ENCODE measurements at places on chromosomes 5 and 9.

DNA sequence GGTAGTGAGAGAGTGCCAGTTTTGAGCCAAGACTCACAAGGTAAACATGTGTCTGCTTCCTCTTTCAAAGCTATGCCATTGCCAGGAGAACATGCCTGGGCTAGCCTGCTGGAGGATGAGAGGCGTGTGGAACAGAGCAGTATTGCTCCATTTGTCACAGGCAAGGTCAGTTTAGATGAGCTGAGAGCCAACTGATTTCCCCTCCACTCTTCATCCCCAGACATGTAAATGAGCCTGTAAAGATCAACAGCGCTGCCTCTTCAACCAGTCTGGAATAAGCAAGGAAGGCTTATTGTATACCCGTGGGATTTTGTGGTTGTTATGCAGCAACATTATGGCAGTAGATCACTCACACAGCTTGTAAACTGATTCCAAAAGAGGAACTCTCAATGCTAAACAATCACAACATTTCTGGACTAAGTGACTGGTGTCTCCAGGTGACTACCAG is 8.2 kb upstream of the GDNF start:
- H3K27me3 ChIP-seq: no peaks in the 10 kb centered on the region
- no peaks in the 10 kb centered on the region for H3K4me1 ChIP-seq

DNA sequence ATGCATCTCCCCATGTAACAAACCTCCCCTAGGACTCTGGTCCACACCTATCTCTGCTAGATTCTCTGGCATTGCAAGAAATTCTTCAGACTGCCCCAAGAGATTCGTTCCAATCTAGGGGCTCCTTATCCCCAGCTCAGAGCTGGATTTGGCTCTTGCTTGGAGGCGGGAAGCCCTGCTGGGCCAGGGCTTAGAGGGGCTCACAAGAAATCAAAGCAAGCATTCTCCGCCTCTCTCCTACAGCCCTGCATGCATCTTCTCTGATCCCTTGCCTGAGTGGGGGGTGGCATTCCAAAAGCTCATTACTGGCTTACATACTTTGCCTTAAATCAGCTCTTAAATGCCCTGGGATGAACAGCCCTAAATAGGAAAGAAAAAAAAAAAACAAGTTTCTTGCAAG is 75.8 kb downstream of the KCNIP1 start:
- no peak overlapping the region for H3K4me3 ChIP-seq
- no peaks in the 10 kb centered on the region for H3K4me1 ChIP-seq
- no peaks in the 10 kb centered on the region for H3K27me3 ChIP-seq
- no peak overlapping the region for H3K27ac ChIP-seq
- H3K36me3 ChIP-seq: no peaks in the 10 kb centered on the region

- DNase-seq: no peak
- no peaks in the 10 kb centered on the region for H3K27me3 ChIP-seq
- H3K27ac ChIP-seq: no peak overlapping the region
- no peaks in the 10 kb centered on the region for H3K4me1 ChIP-seq
Observed at GRCh38 chr9:120689860-120690259, 24.4 kb downstream of the MEGF9 start.

DNA sequence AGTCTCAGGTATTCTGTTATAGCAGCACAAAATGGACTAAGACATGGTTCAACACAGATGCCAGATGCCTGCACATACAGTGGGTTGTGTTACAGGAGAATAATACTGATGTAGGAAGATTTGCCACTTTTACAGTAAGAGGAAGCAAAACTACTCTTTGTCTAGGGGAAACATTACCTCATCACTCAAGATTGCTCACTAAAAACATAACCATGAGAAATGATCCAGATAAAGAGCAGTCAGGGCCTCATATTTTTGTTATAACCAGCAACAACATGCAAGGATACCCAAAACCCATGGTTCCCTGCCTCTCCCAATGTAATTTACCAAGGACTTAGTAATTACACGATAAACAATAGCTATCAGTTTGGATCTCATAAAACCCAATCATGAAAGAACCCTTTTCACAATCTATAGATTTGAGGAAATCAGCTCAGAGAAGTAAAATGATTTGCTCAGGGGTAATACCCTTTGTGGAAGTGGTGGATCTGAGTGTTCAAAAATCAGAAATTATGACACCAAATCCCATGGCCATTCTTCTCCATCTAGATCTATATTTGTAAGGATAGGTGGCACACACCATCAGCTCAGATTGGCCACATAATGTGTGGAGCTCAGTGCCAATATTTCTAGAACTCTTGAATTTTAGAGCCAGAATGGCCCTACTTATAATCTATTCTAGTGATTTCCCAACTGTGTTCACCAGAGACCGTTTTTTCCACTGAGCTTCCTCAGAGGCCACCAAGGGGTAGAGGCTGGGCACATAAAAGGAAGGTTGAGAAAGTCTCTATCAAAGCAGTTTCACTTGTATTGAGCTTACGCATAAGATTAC is 27.8 kb downstream of the DPYSL3 start:
- no peak overlapping the region for H3K4me3 ChIP-seq
- H3K27ac ChIP-seq: no peak overlapping the region
- H3K4me1 ChIP-seq: no peaks in the 10 kb centered on the region
- H3K36me3 ChIP-seq: no peaks in the 10 kb centered on the region
- no peak for DNase-seq

GRCh38 chr5:175742290-175742994 is 84.6 kb downstream of the HRH2 start:
- no peak overlapping the region for H3K27ac ChIP-seq
- no peaks in the 10 kb centered on the region for H3K4me1 ChIP-seq
- peaks cover 4% of the 10 kb centered on the region for H3K27me3 ChIP-seq
- DNase-seq: no peak
- H3K36me3 ChIP-seq: no peaks in the 10 kb centered on the region
- no peak overlapping the region for H3K4me3 ChIP-seq

DNA sequence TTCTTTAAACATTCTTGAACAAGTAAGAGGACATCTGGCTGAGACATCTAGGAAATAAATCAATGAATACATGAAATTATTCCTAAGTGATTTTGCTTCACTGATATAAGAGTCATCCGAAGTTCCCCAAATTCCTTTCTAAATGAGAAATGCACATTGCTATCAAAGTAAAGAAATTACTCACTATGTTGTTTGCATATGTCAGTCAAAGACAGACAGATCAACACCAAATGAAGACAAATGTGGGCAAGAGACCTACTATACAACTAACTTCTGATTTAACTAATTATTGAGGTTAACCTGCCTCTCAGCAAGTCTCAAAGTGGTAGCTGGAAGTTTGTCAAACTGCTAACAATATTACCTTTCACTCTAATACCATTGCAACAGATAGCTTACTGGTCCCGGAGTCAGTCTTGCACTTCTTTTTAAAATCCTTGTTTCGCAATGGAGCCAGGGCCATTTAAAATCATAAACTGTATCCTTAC is 13.2 kb downstream of the TUT7 start:
- no peak for DNase-seq
- no peak overlapping the region for H3K27ac ChIP-seq
- no peaks in the 10 kb centered on the region for H3K4me1 ChIP-seq
- H3K27me3 ChIP-seq: no peaks in the 10 kb centered on the region
- H3K4me3 ChIP-seq: no peak overlapping the region

DNA sequence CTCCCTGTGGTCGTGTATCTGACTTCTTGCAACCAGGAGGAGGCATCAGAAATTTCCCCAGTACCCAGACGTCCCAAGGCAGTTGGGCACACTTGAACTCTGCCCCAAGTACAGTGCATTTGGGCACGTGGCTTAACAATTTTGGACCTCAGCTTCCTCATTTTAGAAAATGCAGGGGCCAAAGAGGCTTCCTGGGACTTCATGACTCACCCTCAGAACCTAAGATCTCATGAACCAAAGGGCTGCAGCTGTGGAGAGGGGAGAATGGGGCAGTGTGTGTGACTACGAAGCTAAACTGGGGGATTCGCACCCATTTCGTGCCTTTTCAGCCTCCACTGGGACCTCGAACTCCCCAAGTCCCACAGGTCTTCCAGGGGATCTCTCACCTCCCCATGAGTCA is 59.2 kb downstream of the SYK start:
- H3K4me1 ChIP-seq: no peaks in the 10 kb centered on the region
- no peaks in the 10 kb centered on the region for H3K36me3 ChIP-seq
- H3K27ac ChIP-seq: no peak overlapping the region
- DNase-seq: no peak
- H3K27me3 ChIP-seq: no peaks in the 10 kb centered on the region

DNA sequence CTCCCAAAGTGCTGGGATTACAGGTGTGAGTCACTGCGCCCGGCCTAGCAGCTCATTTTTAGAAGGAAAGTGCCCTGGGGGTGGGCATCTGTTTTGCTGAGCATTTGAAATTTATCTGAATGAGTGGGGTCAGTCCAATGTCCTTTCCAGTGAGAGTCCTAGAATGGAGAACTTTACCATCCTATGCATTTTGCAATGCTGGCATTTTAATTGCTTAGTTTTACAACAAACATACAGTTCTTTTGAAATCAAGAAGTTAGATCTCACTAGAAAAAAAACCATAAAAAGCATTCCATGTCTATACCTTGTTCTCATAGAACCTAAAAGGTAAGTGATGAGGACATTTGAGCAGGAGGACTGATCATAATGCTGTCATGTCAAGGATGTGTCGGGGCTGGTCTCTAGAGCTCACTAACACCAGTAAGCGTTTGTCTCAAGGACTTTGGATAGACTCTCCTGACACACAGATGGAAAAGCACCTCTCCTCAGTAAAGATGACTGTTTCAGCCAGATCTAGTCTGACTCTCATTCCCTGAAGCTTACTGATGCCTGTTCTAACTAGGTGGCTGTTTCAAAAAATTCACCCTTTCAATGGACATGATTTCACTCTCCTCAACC is 83.9 kb downstream of the DCP2 start:
- no peaks in the 10 kb centered on the region for H3K27me3 ChIP-seq
- H3K36me3 ChIP-seq: no peaks in the 10 kb centered on the region
- DNase-seq: no peak
- no peak overlapping the region for H3K4me3 ChIP-seq

DNA sequence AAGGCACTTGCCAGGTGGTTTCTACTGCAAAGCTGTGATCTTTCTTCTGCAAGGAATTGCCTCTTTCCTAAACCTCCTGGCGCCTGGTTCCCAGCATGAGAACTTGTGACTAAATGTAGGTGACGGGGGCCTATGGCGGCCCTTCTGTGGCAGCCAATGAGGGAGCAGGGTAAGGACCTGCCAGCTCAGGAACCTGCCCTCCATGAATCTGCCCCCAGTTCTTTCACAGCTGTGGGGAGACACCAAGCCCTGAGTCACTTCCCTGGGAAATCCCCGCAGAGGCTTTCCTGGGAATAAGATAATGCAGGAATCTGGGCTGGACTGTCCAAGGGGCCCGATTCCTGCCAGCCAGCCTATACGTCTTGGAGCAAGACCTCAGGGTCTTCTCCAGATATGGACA is 56.7 kb upstream of the CTNNA1 start:
- no peaks in the 10 kb centered on the region for H3K4me1 ChIP-seq
- H3K36me3 ChIP-seq: no peaks in the 10 kb centered on the region
- peaks cover 3% of the 10 kb centered on the region for H3K27me3 ChIP-seq

DNA sequence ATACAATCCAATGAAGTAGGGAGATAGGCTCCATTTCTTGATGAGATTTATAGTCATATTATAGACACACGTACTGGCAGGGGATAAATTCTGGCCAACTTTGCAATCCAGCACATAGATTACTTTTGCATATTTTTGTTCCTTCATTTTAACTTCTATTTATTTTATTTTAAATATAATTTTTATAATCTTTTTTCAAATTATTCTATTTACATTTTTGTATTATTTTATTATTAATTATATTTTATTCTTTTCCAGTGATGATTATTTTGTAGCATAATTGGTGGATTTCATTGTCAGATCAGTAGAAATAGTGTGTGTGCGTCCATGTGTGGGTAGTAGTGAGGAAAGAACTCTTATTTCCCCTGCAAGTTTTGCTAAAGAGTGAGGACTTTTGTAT is 980.1 kb upstream of the TYRP1 start:
- no peak overlapping the region for H3K27ac ChIP-seq
- H3K36me3 ChIP-seq: no peaks in the 10 kb centered on the region
- no peak overlapping the region for H3K4me3 ChIP-seq
- no peak for DNase-seq

- H3K4me3 ChIP-seq: no peak overlapping the region
- H3K4me1 ChIP-seq: no peaks in the 10 kb centered on the region
- H3K27me3 ChIP-seq: no peaks in the 10 kb centered on the region
Observed at GRCh38 chr5:862367-863243, 11.8 kb upstream of the ZDHHC11 start.

- H3K27ac ChIP-seq: no peak overlapping the region
- H3K27me3 ChIP-seq: peaks cover 20% of the 10 kb centered on the region
- H3K36me3 ChIP-seq: no peaks in the 10 kb centered on the region
- H3K4me3 ChIP-seq: peak overlapping the region; percentile 50
- no peak for DNase-seq
Observed at GRCh38 chr9:130443840-130444492, 795 bp upstream of the ASS1 start.

- H3K36me3 ChIP-seq: no peaks in the 10 kb centered on the region
- no peaks in the 10 kb centered on the region for H3K27me3 ChIP-seq
- no peaks in the 10 kb centered on the region for H3K4me1 ChIP-seq
- no peak for DNase-seq
Observed at GRCh38 chr9:130193103-130193502, 20.9 kb downstream of the NCS1 start.

GRCh38 chr5:135596788-135597187 is 18.0 kb upstream of the CXCL14 start:
- no peaks in the 10 kb centered on the region for H3K36me3 ChIP-seq
- no peak overlapping the region for H3K4me3 ChIP-seq
- no peak for DNase-seq
- H3K4me1 ChIP-seq: no peaks in the 10 kb centered on the region

DNA sequence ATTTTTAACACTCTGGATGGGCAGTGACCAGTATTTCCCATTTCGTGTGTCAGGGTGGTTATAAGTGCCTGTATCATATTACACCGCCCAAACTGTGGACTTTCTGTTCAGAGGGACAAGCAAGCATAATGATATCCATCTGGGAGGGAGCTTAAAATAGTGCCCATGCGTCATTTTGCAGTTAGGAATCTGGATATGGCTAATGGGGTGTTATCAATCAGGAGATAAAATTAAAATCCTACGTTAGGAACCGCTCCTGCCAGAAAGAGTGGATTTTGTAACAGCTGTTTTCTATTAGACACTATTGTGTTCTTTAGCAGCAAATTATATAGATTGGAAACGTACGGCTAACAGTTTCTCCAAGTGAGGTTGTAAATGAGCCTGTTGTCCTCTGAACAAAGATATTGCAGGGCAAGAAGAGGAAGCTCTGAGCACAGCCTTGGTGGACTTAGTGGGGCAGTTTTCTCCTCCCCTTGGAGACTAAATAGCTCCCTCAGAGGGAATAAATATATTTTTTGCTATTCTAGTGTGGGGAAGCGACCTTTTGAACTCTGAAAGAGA is 160.4 kb downstream of the SPATA31D1 start:
- no peaks in the 10 kb centered on the region for H3K27me3 ChIP-seq
- H3K4me1 ChIP-seq: no peaks in the 10 kb centered on the region
- no peak overlapping the region for H3K4me3 ChIP-seq
- H3K36me3 ChIP-seq: no peaks in the 10 kb centered on the region

DNA sequence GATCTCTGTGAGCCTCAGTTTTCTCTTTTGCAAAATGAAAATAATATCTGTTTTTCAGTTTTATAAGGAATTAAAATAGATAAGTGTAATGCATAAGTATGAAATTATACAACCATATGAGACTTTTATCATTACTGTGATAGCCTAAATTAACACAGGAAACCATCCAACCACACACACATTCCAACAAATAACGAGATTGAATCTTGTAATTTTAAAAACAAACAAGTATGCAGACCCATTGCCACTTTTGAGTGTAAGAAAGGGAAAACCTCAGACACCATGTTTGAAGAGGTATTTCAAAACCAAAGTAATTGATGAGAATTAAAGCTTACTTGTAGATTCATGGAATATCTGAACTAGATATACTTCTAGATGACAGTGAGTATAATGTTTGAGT is 32.0 kb downstream of the XRCC4 start:
- H3K27ac ChIP-seq: no peak overlapping the region
- DNase-seq: no peak
- H3K27me3 ChIP-seq: no peaks in the 10 kb centered on the region
- no peaks in the 10 kb centered on the region for H3K36me3 ChIP-seq
- H3K4me1 ChIP-seq: no peaks in the 10 kb centered on the region

All from effector memory CD4-positive, alpha-beta T cell (primary cell).